Lung (tissue), 17 donors: ENCODE measurements at places on chromosomes 4 and X. TPM values are rescaled to one million over a fixed set of nuclear protein-coding genes. Genes with fewer than 3 reads are reported as not detected.

Gene FREM3
- 2.3 TPM for total RNA-seq

Gene PPEF1
- 0.26 TPM for total RNA-seq

Gene ZXDA
- 10.2 TPM for total RNA-seq

Gene NAP1L3
- 1.8 TPM for total RNA-seq

Gene ERAS
- not detected for total RNA-seq

Gene AVPR2
- 0.98 TPM for total RNA-seq

Gene XAGE1A
- 0.58 TPM for total RNA-seq

Gene AMBN
- total RNA-seq = not detected

Gene KLB
- 0.80 TPM for total RNA-seq

Gene SOWAHB
- 4.2 TPM for total RNA-seq

DNA sequence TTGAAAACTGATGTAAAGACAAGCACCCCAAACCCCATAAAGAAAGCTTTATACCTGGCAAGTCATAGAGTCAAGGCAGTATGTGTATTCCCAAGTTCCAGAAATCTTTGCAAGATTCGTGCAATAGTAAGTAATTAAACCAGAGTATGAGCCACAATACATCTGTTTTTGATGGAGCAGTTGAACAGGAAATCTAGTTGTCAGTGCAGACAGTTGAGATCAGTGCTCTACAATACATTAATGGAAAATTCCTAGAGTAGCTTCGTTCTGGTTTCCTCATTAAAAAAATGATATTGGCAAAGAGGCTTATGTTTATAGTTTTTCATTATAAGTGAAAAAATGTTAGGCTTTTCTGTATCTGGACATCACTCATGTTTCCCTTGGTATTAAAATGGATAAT lies 575.3 kb downstream of the TRIML1 start:
- DNase-seq = no peak

GRCh38 chr4:41665636-41666207 lies 82.8 kb downstream of the PHOX2B start:
- DNase-seq = no peak

- DNase-seq = no peak
Observed at GRCh38 chr4:1516261-1516660, 110.0 kb upstream of the NKX1-1 start.

- peak; percentile 69 for DNase-seq
Observed at GRCh38 chr4:125728568-125728967, 413.8 kb downstream of the FAT4 start.

- DNase-seq = no peak
Observed at GRCh38 chr4:8846826-8847225, 24.8 kb downstream of the HMX1 start.

- no peak for DNase-seq
Observed at GRCh38 chr4:69096111-69096656, at the start of gene UGT2B7. Gene UGT2B7 (plus strand): TSS chr4:69096474. CDS start chr4:69096521, 47 bp downstream.

- no peak for DNase-seq
Observed at GRCh38 chrX:136183917-136184316, 36.6 kb downstream of the FHL1 start.

DNA sequence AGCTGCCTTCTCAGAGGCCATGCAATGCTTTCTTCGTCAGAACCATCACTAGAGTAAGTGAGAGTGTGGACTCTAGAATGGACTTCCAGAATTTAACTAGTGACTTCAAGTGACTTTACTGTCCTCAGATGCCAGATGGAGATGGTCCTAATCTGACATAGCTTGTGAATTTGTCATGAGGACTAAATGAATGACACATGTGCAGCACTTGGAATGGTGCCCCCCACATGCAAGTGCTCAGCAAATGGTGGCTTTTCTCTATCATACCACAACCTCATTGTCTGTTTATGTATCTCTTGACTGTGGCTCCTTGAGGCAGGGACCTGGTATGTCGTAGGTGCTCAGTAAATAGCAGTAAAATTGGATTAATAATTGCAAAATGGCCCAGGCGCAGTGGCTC lies 91.6 kb upstream of the STX18 start:
- no peak for DNase-seq

DNA sequence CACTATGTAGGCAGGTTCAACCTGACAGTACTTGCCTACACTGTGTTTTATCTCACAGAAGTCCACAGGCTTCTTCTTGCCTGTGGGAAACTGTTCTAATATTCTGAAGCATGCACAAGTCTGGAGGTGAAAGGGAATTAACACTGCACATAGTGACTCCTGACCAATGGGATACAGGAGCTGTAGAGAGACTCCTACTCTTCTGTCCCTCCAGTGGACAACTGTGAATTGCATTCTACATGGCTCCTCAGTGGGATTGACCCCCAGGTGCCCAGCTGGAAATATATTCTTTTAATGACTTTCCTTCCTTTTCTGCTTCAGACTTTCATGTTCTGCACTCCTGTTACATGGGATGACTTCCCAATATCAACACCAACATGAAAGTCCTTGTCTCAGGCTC lies 8.2 kb upstream of the YIPF6 start:
- peak; percentile 7 for DNase-seq

GRCh38 chr4:47763279-47763678 lies 74.6 kb downstream of the CORIN start:
- DNase-seq = no peak

DNA sequence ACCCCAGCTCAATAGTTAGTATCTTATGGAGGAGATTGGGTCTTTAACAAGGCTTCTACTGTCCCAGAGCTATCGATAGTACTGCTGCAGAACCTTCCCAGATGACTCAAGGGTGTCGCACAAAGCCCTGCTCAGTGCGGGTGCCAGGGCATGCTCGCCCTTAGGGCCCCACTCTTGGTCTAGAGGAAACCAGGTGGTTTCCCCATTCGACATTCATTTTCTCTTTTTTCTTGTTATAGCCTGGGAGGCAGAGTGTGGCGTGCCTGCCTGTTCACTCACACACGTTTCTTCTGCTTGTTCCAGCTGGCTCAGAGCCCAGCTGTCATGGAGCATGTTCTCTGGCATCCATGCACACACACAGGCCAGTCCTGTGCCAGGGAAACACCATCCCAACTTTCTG lies 144.5 kb downstream of the SMIM20 start:
- DNase-seq = peak; percentile 79

GRCh38 chr4:147981305-147981704 lies 249.4 kb downstream of the ARHGAP10 start:
- DNase-seq = no peak

- DNase-seq = peak; percentile 38
Observed at GRCh38 chr4:53044651-53044960, 182.5 kb downstream of the RASL11B start.

GRCh38 chr4:155657169-155657568 lies 9.5 kb upstream of the GUCY1A1 start:
- DNase-seq = peak; percentile 87

- no peak for DNase-seq
Observed at GRCh38 chr4:152224721-152225420, 311.0 kb downstream of the FBXW7 start.

DNA sequence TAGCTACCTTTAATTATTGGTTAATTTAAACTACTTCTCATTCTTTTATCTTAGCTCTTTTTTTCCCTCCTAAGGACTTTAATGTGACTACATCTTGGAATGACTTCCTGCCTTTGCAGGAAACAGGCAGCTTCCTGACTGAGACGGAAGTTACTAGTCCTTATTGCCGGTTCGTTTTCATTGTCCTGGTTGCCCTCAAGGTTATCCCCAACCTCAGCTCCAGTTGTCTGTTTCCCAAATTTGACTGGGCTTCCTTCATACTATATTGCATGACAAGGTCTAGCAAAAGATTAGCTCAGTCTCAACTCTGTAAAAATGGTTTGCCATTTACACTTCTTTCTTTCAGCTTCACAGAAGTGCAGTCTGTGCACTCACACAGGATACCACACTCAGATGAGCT lies 109.9 kb upstream of the DDX53 start:
- DNase-seq = no peak

- DNase-seq = no peak
Observed at GRCh38 chr4:3787489-3788365, 21.5 kb downstream of the ADRA2C start.

DNA sequence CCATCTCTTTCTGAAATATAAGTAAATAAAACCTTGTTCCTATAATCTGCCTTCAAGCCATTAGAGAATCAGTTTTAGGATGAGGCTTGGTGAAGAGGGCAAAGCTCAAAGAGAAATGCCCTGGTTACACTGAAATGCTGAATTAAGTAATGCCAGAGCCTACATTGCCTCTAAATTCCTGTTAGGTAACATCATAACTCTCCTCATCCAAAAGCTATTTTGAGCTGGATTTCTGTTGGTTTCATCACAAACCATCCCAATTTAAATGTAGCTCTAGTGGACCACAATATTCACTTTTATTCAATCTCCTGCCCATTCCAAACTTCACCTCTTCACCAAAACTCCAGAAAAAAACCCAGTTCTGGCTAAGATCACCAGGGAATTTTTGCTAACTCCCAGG lies 1319.7 kb upstream of the TENM3 start:
- DNase-seq = no peak

DNA sequence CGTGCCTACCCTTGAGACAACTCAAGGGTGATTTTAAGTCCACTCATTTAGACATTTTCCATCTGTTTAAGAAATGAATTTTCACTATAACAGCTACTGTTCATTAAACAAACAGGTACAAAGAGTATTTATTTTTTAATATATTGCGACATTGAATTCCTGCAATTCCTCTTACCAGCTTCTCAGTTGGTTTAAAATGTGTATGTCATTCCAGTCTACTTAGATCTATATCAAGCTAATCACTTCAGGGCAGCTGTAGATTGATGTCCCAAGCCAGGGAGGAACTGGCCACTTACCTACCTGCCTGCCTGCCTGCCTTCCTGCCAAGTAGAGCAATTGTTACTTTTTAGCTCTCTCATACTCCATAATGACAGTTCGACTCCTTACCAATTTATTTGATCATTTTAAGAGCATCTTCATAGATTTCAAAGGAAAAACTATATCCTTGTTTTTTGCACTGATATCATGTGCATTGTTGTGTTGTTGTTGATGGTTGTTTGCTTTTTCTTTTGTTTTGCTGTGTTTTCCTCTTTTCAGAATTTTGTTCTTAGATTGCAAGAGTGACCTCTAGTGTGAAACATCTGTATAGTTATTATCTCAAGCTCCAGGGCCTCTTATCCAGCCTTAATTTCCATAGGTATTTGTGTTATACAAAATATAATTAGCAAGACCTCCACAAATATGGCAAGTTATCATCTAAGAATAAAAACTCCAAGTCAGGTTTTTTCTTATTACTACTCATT lies 120.9 kb upstream of the NRK start:
- DNase-seq = no peak

GRCh38 chrX:64758047-64758446 lies 218.2 kb downstream of the ZC4H2 start:
- no peak for DNase-seq

- no peak for DNase-seq
Observed at GRCh38 chrX:352181-352580, 33.6 kb upstream of the GTPBP6 start.

GRCh38 chr4:5101571-5101970 lies 50.3 kb downstream of the STK32B start:
- no peak for DNase-seq

GRCh38 chr4:172256820-172257219 lies 443.6 kb downstream of the GALNTL6 start:
- DNase-seq = no peak

DNA sequence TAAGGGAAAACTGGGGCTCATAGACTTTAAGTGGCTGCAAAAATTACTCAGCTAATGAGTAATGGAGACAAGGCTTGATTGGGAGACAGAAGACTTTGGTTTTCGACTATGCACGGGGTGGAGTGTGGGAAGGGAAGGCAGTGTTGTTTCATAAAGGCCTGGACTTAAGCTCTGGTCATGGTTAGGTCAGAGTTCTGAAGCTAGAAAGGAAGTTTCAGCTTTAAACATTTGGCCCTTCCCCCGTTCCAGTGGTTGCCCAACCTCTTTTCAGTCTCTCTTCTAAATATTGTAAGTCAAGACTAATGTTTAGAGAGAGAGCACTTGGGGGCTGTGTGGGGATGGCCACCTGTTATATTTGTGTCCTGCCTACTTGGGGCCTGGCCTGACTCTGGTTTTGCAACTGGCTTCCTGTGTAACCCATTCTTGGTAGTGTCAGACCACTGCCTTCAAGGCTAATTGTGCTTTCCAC lies 21.0 kb downstream of the MSN start:
- DNase-seq = no peak

GRCh38 chrX:88881536-88881935 lies 134.5 kb downstream of the CPXCR1 start:
- DNase-seq = no peak

DNA sequence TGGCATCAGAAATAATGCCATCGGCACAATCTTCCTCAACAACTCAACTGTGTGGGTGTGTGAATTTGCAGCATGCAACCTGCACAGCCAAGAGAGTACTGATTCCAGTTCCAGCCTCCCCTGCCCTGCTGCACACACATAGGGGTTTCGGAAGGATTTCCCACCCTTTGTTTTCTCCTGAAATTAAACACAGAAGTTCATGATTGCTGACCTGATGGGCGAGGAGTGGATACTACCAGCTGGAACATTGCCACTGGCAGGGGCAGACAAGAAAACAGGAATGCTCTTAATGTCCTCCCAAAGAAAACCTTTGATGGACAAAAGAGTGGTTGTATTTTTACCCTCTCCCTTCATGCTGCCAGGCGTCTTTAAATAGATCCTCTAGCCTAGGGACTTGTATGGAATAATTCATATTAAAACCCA lies 4.8 kb downstream of the NDP start:
- DNase-seq = no peak

DNA sequence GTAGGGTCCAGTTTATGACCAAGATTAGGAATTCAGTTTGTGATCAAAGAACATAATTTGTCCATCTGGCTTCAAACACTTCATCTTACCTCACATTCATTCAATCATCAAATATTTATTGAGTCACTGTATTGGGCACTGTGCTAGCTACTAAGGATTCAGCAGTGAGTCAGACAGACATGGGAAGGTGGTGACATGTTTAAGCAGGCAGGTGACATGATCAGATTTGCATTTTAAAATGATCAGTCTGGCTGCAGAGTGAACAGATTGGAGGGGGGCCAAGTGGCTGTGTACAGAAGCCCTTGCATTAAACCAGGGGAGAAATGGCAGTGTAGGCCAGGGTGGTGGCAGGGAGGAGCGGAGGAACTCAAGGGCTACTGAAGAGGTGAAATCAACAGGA lies 25.1 kb upstream of the APLN start:
- no peak for DNase-seq
